Stimulated activated CD4-positive, alpha-beta T cell treated with anti-CD3 and anti-CD28 coated beads, Interleukin-15, amount 100 ng/mL, for 48 hours (primary cell): ENCODE measurements at places on chromosomes 3 and 15.

DNA sequence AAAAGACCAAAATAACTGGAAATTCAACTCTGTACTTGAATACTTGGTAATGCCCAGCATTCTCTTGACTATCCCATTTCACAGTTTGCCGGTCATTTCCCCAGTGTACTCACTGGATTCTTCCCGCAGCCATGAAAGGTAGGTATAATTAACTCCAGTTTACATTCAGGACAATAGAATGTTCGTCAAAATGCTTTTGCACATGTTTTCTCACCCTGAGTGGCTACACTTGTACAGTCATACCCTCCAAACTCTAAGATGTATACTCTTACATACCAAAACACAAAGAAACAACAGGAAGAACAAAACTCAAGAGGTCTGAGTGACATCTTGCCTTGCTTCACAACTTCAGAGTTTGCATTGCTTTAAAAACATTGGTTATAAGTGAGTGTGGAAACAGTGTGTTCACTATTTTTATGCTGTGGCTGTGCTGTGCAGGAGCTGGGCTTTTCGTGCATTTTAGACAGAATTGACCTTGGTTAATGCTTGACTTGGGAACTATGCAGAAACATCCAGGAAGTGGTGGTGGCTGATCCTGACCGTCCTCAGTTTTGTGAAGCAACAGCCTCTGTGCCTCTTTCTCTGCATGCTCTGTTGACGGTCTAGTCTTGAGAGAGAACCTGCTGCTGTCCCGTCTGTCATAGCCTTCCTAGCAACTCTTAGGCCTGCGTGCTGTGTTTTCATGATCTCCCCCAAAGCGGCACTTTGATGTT lies 90.5 kb downstream of the IGF1R start:
- DNase-seq, result no peak

DNA sequence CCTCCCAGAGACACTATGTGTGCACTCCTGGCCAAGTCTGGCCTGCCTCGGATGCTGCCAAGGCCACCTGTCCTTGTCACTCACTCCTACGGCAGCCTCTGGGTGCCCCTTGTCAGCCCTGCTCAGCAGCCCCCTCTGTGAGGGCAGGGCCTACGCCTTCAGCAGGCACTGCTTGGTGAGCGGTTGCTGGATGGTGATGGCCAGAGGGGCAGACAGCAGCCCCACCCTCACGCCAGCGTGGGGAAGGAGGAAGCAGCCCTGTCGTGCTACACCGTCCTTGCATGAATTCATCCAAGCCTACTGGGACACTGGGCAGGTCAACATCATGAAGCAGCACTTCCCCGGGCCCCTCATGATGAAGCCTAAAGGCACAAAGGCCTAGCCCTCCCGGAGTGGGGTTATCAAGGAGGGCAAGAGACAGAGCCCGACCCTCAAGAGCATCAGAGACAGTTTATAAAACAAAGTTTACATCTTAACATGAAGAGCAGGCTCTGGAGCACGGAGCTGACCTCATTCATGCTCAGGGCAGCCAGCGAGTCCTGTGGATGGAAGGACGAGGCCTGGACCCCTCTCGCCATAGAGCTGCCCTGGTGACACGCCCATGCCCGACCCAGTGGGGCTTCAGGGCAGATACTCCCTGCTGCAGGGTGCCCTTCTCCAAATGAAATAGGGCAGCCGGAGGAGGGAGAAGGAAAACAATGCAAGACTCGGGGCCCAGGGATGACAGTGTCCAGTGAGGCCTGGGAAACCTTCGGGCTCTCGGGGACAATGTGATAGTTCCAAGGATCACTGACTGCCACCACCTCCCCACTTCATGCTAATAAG lies 25.3 kb downstream of the CHDH start:
- DNase-seq, result no peak

DNA sequence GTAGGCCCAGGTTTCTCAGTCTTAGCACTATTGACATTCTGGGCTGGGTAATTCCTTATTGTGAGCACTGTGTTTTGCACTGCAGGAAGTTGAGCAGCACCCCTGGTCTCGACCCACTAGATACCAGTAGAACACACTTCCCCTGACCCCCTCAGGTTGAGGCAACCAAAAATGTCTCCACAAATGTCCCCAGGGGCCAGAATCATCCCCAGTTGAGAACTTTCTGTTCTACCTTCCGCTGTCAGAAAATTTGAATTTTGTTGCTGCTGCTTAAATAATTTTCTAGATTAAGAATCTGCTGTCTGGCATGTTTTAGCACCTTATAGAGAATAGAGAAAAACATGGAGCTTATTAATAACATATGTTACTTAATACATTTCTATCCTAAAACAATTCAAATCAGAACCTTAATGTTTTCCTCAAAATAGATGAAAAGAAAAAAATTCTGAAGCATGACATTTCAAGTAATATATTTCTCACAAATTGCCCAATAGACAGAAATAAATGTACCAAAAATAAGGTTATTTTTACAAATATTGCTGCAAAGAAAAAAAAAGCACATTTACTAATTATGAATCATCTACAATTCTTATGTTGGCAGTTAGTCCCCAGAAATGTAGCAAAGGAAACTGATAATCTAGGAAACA lies 13.2 kb upstream of the THRB start:
- DNase-seq, result no peak

DNA sequence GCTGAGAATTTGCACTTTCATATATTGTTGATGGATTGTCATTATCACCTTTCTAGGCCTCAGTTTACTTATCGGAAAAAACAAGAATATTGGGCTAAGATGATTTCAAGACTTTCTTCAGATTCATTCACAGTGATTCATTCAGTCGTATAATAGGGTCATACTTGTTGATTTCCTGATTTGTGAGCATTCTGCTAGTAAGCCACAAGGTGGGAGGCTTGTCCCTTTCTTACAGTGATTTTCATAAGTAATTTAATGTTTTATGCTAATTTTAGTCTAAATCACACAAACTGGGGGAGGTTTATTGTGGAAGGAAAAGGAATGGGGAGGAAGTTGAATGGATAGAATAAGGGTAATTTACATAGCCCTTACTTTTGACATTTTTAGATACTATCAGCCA lies 126.8 kb upstream of the GOLGA6L4 start:
- DNase-seq, result no peak

GRCh38 chr3:186990277-186990676 lies 60.0 kb downstream of the ST6GAL1 start:
- DNase-seq, result no peak

DNA sequence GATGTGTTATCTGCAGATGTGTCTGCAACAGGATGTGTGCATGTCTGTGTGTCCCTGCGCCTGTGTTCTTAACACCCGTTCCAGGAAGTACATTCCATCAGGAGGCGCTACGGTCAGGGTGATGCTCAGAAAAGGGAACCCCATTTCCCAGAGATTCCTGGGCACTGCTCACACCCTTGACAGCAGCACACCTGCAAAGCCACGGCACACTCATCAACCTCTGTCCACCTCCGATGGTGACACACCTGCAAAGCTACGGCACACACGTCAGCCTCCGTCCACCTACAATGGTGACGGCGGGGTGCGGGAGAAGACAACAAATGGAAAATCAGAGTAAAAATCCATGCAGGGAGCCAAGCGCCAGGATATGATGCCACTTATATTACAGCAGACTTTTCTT lies 55.4 kb downstream of the NIPA2 start:
- DNase-seq, result no peak

GRCh38 chr3:195154793-195155535 lies 116.0 kb downstream of the XXYLT1 start:
- DNase-seq, result no peak

DNA sequence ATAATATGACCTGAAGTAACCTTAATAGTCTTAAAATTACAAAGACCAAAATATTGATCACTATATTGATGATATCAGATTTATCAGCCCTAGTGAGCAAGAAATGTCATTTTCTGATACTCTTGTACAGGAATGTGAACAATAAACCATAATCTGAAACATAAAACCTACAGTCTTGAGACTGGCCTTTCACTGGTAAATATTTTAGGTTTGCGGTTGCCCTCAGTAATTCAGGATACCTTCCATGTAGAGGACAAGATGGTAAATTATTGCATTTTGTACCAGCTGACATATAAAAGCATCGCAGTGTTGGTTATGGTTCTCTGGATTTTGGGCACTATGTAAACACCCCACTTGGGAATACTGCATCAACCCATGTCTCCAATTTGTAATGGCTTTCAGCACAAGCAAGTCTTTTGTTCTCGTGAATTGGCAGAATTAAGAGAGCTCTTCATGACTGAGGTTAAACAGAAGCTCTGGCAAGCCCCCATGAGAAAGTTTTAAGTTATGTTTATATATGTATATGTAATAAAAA lies 128.5 kb downstream of the LMLN start:
- DNase-seq, result no peak

- no peak for DNase-seq
Measured at GRCh38 chr15:69290346-69291164, 8.2 kb upstream of the PAQR5 start.

- DNase-seq, result no peak
Measured at GRCh38 chr3:23252122-23252521, 49.0 kb downstream of the UBE2E2 start.

GRCh38 chr3:150365132-150365604 lies 42.9 kb upstream of the TSC22D2 start:
- no peak for DNase-seq

DNA sequence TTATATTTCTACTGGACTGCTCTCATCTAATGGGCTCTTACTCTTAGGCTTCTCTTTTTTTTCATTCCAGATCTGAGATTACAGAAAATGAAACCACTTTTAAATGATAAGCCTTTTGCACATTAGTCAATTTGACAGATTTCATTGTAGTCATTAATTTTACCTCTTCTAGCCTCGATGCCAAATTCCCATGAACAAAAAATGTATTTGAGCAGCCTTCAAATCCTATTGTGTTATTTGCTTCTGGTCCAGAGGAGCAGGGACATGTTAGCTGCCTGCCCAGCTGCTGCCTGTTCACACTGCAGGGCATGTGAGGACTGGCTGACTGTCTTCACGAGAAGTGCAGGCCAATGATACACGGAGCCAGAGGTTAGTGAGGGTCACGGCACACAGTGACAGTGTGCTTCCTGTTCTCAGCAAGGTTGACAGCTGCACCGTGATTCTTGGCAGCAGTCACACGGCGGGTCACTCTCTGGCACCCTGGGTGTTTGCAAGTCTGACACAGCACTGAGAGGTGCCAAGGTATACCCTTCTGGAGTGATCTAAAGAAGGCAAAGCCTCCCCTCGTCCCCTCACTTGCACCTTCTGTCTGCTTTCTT lies 40.8 kb downstream of the KAT2B start:
- DNase-seq, result no peak

- DNase-seq, result no peak
Measured at GRCh38 chr3:161067335-161067734, 37.8 kb downstream of the B3GALNT1 start.

GRCh38 chr3:138046955-138047354 lies 37.0 kb downstream of the CLDN18 start:
- no peak for DNase-seq

DNA sequence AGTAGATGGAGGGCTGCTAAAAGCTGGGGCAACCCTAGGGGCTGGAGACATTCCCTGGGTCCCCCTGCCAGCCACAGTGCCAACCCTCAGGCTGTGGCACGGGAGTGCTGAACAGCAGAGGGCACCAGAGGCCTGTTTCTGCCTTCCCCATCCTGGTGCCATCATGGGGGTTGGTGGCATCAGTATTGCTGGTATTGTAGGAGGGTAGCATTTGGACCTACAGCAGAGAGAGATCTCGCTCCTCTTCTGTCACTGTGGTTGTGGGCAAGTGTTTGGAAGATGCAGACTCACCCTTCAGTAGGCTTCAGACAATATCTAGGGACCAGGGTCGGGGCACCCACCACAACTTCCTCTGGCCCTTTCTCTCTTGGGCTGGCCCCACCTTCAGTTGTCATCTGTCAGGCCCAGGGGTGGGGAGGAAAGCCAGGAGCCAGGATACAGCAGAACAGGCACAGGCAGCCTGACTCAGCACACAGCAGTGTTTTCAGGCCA lies 123.5 kb downstream of the RPLP1 start:
- DNase-seq, result peak; percentile 65

GRCh38 chr3:12999147-13000140 lies 73.8 kb downstream of the IQSEC1 start:
- DNase-seq, result no peak

GRCh38 chr3:196390116-196390515 lies 42.1 kb downstream of the UBXN7 start:
- DNase-seq, result no peak

- no peak for DNase-seq
Measured at GRCh38 chr3:152587861-152588260, 247.1 kb upstream of the P2RY1 start.

- DNase-seq, result no peak
Measured at GRCh38 chr3:98021830-98022560, 13.1 kb downstream of the GABRR3 start.

DNA sequence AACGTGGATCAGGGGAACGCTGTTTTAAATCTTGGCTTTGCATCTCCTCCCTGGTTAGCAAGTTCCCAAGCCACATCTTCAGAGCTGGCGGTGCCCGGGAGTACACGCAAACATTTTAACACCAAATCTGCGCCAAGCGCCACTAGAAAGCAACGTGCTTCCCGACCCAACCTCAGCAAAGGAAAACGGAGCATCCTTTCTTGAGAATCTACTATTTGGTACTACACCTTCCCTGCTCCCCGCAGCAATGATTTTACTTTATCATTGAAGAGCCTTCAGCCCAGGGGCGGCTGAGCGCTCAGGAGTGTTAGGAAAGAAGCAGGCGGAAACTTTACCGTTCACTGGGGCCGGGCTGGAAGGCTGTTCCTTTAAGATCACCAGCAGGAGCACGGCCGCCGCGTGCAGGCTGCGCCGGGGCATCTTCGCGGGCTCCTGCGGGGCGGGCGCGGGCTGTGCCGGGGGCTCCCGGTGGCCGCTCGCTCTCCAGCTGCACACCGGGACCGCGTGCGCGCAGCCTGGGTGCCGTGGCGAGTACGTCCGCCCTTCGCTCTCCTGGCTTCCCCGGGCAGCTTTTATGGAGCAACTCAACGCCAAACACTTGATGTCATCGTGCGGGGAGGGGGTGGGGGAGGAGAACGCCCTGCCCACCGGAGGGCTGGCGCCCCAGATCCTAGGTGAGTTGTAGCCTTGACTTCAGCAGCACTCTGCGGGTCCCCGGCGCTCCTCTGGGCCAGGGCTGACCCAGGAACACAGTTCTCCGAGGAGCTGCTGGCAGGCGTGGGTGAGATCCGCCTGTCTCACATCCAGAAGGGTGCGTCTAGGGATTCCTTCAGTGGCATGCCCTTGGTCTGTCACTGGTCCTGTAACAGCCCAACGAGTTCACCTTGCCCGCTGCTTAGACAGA lies at the start of gene CA12:
Gene CA12, minus strand, starts transcription at position 546 of the 904 bp plus-strand sequence. Its CDS starts 126 bp downstream, at position 420.
- DNase-seq, result no peak

DNA sequence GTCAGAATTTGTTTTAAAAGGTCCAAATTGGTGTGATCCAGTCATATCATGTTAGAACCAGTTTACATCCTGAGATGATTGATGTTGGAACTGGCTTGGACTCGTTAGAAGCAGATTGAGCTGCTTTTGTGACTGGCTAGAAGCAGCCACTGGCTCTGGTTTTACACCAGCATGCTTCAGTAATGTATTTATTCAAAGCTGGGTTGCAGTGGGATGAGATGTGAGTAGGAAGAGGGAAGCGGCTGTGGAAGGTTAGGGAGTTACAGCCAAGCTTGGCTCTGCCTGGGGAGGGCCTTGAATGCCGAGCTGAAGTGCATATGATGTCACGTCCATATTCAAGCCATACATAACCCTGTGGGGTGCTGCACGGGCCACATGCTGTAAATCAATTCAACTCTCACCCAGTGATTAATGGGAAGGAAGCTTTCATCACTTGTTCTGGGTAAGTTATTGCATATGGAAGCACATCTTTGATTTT lies 104.0 kb upstream of the SMAD3 start:
- DNase-seq, result no peak

GRCh38 chr3:195260280-195260905 lies 10.6 kb downstream of the XXYLT1 start:
- no peak for DNase-seq

GRCh38 chr3:127200086-127200691 lies 7.3 kb downstream of the PRR23E start:
- DNase-seq, result no peak
